AG10803 (cell line): ENCODE measurements at places on chromosomes 5 and 9.

GRCh38 chr5:59756373-59757035 is 137.0 kb downstream of the PDE4D start:
- no peak for DNase-seq

DNA sequence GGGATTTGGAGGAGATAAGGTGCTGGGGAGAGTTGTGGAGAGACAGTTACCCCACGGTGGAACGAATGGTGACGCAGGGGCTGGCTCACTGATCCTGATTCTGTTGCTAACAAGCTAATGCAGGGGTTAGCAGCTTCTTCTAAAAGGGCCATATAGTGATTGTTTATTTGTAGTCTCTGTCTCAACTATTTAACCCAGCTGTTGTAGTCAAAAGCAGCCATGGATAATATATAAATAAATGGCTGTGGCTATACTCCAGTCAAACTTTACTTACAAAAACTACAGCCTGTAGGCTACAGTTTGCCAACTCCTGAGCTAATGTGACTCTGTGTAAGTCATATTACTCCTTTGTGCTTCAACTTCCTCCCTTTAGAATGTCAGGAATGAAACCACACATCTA is 21.8 kb downstream of the STOM start:
- DNase-seq = no peak

GRCh38 chr9:18941060-18941740 is 91.8 kb downstream of the SAXO1 start:
- no peak for DNase-seq

DNA sequence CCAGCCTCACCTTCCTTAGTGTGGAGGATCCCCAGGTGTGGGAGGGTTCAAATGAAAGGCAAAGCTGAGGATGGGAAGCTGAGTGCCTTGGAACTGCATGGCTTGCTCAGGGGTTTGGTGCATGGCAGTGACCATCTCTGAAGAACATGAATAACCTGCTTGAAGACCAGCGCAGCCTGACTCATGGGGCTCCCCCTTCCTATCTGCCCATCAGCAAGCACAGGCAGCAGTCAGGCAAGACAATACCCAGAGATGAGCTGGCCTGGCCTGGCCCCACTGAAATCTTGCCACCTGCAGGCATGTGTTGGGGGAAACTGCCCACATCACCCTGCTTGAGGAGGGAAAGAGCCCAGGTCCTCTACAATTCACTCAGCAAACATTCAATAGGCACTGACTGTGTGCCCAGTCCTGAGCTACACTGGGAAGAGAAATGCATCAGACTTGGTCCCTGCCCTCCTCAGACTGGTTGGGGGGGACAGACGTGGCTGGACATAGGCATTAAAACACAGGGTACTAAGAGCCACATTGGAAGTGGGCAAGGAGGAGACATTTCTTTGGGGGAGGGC is 105.0 kb upstream of the ALDH1B1 start:
- DNase-seq = no peak

- no peak for DNase-seq
Measured at GRCh38 chr5:175821790-175822211, 49.6 kb upstream of the CPLX2 start.

DNA sequence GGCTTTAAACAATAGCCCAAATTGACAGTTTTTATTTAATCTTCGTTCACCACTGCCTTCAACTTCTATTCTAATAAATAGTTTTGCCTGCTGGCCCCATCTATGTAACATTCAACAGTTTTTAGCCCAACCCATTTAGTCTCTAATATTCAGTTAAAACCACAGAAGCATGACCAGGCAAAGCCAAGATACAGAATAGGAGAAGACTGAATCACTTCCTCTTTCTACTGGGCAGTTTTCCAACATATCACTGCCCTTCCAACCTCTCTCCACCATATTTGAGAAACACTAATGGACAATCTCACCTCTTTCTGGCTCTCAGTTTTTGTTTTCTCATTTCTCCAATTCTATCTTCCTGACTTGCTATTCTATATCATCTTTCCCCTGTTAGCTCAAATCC is 352.9 kb downstream of the DNAH5 start:
- DNase-seq = peak; percentile 80

DNA sequence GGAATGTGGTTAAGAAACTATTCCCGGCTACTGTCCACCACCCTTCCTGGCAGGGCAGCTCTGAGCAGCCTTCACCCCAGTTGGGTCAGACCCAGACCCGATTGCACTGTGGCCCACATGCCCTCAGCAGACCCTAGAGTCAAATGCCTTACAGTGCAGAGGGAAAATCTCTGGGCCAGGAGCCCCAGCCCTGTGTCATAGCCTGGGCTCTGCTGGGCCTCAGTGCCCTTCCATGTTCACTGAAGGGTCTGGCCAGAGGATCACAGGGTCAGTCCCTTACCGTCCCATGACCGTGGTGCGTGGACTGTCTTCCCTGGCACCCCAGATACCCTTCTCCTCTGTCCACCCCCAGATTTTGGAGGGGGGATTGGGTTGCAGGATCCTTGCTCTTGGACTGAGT is 73.5 kb upstream of the COL5A1 start:
- no peak for DNase-seq

DNA sequence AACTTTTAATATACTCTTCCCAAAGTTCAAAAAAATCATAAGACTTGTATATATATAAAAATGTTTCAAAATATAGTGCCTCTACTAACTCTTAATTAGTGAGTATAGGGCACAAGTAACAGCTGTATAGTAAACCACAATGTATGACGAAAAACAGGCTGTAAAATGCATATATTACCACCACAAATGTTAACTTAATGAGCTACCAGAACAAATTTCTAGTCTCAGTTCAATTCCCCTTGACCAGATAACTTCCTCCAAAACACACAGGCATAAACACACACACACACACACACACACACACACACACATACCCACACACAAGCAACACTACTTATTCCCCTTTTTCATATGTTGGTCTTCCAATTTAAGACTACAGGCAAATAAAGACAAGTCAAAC is 78.8 kb downstream of the FBXL17 start:
- no peak for DNase-seq

DNA sequence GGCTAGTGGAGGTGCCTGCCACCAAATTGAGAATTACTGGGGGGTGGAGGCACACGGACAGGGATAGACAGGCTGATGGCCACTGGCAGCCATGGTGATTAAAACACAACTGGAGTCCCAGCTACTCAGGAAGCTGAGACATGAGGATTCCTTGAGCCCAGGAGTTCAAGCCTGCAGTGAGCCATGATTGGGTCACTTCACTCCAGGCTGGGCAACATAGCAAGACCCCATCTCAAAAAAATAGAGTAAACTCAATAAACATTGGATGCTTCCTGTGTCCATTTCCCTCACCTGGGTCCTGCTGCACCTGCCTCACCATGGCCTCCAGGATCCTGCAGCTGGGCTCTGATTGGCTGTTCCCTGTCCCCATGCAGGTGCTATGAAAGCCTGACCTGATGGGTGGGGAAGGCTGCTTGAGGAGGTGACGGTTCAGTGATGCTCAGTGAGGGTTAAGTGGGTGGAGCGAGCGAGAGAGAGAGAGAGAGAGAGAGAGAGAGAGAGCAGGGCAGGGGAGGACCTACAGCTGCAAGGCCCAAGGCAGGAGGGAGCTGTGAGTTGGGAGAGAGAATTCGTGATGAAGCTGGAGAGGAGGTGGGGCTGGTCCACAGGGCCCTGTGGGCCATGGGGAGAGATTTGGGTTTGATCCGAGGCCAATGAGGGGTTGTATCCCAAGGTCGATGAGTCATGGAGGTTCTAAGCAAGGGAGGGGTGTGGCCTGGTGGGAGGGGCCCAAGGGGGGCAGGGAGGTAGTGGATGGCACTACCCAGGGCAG is 36.7 kb upstream of the FUBP3 start:
- no peak for DNase-seq

GRCh38 chr5:169467041-169467771 is 116.4 kb upstream of the SPDL1 start:
- no peak for DNase-seq

GRCh38 chr5:145681216-145681615 is 153.9 kb downstream of the PRELID2 start:
- DNase-seq = no peak

DNA sequence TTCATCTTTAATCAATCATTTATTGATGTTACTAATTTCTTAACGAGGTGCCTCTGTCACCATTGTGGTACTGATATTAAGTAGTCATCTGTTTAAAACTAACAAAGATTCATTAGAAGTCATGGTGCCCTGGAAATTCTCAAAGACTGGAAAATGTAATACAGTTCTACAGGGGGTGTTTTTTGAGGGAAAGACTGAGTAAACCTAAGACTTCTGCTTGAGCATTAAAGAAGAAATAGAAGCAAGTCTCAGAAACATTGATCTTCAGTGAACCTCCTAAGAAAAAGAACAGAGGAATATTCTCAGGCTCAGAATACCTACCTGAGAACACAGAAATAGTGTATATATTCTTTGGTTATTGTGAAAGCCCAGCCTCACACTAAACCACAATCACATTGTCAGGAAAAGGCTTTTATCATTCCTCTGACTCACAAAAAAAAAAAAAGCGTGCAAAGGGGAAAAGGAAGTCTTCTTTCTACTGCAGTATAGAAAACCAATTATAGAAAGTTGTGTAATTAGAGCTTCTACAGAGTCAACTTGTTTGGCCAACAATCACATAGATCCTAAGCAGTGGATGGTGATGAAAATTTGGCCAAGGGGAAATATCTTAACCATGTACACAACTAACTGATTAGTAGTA is 60.8 kb downstream of the HINT1 start:
- no peak for DNase-seq

DNA sequence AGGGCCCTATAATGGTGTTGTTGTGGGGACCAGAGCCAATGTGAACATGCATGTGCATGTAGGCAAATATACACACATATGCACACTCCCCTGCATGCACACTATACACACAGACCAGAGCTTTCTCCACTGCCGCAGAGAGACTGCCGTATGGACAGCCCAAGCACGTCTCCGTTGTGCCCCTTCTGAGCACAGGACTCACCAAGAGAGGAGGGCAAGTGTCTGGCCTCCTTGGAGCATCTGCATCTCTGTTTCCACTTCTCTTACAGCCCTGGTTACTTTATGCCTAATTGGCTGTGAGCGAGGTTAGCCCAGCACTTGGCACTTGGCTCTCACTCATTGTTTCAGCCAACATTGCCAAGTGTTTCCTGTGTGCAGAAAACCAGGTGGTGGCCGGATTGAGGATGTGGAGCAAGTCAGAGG is 30.4 kb downstream of the CSF2 start:
- DNase-seq = peak; percentile 28

DNA sequence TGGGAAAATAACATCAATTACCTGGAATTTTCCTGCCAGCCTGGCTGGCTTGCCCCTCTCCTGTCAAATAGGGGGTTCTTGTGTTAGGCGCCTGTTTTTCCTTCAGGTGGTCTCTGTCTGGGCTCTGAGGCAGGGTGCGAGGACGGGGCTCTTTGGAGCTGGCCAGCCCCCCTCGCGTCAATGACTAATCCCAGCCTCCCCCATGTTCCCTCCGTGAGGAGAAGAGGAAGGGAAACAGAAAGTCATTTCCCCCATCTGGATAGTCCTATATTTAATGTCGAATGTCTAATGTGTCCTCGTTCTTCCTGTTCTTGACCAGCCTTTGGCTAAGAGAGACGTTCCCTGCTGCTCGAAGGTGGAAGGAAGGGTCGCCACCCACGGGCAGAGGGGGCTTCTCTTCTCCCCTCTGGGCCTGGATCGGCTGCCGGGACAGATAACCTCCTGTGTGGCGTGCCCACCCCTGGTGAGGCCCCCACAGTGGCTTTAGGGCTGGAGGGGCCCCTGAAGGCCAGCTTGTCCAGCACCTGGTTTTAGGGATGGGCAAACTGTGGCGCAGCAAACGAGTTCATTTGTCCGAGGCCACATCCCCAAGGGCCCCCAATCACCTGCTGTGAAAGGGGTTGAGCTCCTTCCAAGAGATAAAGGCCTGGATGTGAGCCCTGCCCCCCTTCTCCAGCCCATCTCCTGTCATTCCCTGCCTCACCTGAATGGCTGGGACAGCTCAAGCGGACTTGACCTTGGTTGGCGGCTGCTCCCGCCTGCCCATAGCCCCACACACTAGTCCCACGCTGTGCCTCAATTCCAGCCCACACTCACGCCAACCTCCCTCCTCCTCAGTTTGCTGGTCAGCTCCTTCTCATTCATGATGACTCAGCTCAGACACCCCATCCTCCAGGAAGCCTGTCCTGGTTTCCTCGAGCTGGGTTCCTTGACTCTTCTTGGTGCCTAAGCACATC is 35.9 kb upstream of the UNC5A start:
- DNase-seq = no peak

GRCh38 chr9:94144394-94144793 is 60.1 kb downstream of the PTPDC1 start:
- peak; percentile 60 for DNase-seq

GRCh38 chr5:140840978-140841962 is at the start of gene PCDHA8:
PCDHA8 (plus strand) TSS chr5:140841187; CDS start chr5:140841322, 135 bp downstream.
- DNase-seq = no peak

DNA sequence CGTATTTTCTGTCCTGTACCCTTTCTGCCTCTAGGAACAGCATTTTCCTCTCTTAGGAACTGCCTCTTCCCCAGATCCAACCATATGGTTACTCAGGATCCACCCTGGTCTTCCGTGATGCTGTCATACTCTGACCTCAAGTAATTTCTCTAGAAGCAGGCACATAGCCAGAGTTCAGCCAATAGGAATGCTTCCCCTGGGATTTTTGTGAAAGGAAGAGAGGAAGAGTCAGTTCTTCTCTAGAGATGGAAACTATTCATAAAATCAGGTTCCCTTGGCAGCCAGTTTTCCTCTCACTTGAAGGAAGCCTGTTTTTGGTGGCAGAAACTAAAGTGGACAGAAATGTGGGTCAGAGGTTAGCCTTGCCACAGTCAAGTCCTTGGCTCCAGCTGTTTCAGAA is 400.1 kb upstream of the PCSK5 start:
- DNase-seq = no peak

DNA sequence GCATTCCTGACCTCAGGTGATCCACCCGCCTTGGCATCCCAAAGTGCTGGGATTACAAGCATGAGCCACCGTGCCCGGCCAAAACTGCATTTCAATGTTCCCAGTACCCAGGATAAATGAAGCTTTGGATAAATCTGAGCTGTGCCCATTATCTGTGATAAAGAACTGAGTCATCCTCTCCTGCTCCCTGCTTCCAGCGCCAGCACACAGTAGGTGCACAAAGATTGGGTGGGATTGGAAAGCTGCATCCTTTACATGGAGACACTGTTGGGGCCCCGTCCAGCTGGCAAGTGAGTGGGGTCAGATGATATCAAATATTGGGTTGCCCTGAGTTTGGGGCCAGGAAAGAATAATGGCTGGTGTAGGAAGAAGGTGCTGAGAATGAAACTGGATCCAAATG is 17.4 kb downstream of the SH2D3C start:
- no peak for DNase-seq

- peak; percentile 94 for DNase-seq
Measured at GRCh38 chr5:15021266-15022046, 149.9 kb upstream of the ANKH start.

- DNase-seq = peak; percentile 65
Measured at GRCh38 chr9:33840381-33840780, 23.4 kb downstream of the UBE2R2 start.

GRCh38 chr5:150639751-150640150 is 709 bp upstream of the SYNPO start:
- DNase-seq = no peak

- no peak for DNase-seq
Measured at GRCh38 chr5:133142782-133143181, 91.0 kb downstream of the HSPA4 start.

GRCh38 chr5:139262059-139262741 is 31.3 kb upstream of the MATR3 start:
- no peak for DNase-seq
